ENCODE measurements at places on chromosomes 13 and 19. TPM values are rescaled to one million over a fixed set of nuclear protein-coding genes. Genes with fewer than 3 reads are reported as not detected.

The KLK2 gene
- not detected for polyA plus RNA-seq

The SYCN gene
- polyA plus RNA-seq: not detected

The PSG5 gene
- polyA plus RNA-seq: not detected

The PLK5 gene
- 0.19 TPM for polyA plus RNA-seq

The MYO1F gene
- 11.9 TPM for polyA plus RNA-seq

The RXFP2 gene
- not detected for polyA plus RNA-seq

The GAPDHS gene
- polyA plus RNA-seq: not detected

DNA sequence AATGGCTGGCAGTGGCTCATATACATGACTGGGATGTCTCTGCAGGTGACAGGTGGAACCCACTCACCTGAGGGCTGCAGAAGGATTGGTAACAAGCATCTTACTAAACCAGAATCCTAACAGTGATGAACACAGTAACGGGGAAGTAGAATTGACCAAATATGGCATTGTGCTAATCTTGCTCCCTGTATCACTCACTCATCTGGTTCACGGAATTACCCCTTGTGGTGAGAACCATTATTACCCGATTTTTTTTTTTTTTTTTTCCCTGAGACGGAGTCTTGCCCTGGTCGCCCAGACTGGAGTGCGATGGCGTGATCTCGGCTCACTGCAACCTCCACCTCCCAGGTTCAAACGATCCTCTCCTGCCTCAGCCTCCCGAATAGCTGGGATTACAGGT, 69.5 kb downstream of the PTPRS start:
- DNase-seq: peak; percentile 8

DNA sequence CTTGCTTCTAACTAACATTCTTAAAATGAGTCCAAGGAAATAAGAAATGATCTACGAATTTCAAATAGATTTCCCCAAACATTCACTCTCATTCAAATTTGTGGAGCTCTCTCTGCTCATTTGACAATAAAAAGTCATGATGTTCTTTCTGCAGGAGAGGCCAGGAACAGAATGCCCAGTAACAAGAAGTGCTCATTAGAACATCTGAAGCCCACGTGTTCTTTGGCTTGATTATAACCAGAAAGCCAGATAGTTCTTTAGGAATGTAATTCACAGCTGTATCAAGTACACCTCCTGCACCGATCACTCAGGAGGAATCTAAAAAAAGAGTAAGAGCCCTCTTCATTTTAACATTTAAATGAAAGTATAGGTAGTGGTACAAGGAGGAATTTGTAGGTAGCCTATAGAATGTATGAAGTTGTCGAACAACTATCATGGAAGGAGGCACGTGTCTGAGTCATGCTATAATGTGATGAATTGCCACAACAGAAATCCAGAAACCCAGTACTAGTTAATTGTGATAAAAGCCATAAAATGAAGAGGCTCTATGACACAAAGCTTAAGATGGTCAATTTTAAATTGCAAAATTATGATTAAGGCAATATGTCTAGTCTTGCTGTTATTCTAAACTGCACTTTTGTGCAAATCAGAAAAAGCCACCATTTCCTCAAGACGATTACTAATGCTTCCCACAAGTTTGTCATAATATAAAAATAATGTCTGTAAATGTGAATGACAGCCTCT, 12.8 kb downstream of the MEDAG start:
- no peak for DNase-seq

DNA sequence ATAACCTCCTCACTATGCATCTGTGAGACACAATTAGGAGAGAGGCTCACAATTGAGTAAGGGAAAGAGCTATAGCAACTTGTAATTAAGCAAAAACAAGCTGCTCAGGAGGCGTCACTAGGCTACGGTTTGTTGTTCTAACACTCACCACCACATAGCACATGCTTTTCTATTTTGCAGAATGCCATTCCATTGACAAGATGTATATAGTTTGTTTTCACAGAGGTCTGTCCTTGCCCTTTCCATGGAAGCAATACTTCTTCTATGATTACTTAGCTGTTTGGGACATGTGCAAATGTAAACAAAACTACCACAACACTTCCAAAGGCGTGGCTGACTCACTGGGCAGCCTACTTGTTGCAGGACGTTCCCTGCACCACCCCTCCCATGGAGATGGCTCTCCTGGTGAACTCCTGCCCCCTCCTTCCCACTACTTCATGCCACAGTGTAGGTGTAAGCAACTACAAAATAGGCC, 33.9 kb upstream of the FAM216B start:
- DNase-seq: no peak

- DNase-seq: no peak
Measured at GRCh38 chr19:39602224-39602623, at the start of gene LGALS13. LGALS13 (plus strand) TSS chr19:39602524; CDS start chr19:39602569, 45 bp downstream.

GRCh38 chr13:46640843-46641242, 87.9 kb downstream of the LRCH1 start:
- no peak for DNase-seq

GRCh38 chr13:20972731-20973130, 70.2 kb upstream of the XPO4 start:
- DNase-seq: no peak

DNA sequence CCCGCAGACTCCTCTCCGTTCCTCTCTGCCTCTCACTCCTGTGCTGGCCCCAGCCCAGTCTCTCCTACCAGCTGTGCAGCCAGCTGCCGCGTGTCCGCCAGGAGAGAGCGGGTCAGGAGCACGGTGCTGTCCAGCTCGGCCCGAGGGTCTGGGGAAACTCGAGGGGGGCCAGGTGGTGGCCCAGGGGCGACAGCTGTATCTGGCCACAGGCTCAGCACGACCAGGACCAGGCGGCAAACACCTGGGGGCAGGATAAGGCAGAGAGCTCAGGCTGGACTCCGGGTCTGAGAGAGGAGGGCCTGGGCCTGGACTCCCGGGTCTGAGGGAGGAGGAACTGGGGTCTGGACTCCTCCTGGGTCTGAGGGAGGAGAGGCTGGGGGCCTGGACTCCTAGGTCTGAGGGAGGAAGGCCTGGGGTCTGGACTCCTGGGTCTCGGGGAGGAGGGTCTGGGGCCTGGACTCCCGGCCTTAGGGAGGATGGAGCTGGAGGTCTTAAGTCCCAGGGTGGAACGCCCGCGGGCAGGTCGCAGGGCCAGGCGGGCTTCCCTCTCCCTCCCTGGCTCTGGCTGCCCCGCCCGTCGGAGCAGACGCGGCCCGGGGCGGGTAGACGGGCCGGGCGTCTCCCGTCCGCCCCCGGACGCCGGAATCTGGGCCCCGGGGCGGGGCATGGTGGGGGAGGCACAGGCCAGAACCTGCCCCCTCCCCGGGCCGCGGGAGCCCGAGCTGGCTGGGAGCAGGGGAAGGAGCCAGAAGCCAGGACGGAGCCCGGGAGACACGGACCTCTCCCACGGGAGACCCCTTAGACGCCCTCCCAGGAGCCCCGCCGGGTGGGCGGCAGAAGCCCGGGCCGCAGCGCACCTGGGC, 1.3 kb downstream of the IL11 start:
- DNase-seq: no peak

GRCh38 chr13:70408865-70409264, 300.6 kb upstream of the KLHL1 start:
- DNase-seq: no peak

DNA sequence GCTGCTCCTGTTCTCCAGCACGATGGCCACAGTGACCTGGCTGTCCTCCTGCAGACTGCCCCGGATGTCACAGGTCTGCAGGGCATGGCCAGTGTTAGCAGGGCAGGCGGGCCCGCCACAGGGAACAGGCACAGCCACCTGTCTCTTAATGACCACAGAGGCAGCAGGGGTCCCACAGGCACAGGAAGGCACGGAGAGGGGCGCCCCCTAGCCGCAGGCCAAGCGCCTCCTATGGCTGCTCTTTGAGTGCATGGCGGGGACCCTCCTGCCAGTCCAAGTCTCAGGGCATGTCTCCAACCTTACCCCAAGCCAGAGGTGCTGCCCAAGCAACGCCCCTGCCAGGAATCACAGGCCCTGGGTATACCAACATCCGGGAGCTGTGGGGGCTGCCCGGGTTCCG, 14.1 kb downstream of the IZUMO4 start:
- no peak for DNase-seq

- no peak for DNase-seq
Measured at GRCh38 chr13:99214232-99214631, 13.6 kb downstream of the UBAC2 start.

DNA sequence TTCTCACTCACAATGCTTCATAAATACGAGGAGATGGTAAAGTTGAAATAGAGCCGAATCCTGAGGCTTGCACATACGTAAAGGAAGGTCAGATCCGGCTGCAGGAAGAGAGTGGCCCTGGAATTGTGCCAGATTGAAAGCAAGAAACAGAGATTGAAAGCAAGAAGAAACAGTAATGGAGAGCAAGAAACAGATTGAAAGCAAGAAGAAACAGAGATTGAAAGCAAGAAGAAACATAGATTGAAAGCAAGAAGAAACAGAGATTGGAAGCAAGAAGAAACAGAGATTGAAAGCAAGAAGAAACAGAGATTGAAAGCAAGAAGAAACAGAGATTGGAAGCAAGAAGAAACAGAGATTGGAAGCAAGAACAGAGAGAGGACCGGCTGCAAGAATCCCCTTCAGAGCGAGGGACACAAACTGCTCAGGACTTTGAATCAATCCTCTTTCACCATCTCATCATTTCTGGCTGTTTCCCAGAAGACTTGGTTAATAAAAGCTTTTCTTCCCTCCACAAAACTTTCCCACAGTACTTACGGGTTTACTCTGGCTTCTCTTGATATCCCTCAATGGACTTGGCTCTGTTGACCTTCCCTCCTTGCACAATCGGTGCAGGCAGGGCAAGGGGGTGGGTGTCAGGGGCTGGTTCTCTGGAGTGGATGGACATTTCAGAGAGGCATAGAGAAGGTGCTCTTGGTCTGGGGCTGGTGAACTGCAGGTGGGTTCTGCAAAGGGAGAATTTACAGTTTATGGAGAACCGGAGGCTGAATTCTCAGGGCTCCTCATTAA, 25.5 kb downstream of the OR7A5 start:
- no peak for DNase-seq

GRCh38 chr13:50448535-50448998, 394.9 kb downstream of the DLEU7 start:
- no peak for DNase-seq

GRCh38 chr13:80931766-80932165, 590.8 kb upstream of the SPRY2 start:
- DNase-seq: no peak

DNA sequence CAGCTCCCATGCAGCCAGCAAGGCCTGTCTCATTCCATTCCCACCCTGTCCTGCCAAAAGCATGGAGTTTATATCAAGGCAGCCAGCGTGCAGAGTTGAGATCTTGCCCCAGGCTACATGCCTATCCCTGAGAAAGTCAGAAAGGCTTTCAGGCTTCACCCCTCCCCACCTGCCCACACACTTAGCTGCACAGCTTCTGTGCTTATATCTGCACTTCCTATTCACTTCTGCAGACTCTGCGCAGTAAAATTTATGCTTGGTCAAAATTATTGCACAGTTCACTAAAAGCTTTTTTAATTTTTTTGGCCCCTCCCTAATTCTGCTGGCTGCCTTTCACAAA, 12.5 kb upstream of the ZNF675 start:
- DNase-seq: no peak

DNA sequence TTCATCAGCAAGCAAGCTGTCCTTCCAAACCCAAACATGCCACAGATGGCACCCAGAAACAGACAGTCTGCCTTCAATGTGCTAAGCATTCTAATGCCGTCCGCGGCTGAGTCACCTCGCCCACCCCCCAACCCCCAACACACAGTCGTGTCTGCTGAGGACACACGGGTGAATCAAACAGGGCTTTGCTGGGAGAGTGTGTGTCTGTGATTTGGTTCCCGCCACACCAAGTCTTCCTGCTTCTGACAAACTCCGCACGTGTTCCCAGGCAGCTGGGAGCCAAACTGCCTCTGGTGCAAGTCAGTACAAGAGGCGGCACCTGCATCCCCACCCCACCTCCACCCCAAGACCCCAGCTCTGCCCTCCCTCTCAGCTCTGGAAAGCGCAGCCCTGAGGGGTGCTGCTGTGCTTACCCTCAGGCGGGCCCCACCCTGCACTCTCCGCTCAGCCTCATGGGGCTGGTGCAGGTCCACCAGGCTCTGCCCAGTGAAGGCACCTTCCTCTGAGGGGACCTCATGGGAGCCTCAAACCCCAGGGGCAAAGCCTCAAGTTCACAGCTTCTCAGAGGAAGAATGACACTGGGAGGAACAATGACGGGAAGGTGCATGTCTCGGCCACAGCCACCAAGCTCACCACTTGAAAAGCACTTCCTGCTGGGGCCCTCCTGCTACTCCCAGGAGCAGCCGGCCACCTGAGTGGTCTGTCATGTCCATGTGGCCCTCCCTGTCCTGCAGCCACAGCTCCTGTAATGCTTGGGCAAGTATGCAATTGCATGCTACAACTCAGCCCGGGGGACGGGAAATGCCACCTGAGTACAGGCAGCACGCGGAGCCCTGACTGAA, 15.0 kb upstream of the SLC35E1 start:
- DNase-seq: peak; percentile 75

DNA sequence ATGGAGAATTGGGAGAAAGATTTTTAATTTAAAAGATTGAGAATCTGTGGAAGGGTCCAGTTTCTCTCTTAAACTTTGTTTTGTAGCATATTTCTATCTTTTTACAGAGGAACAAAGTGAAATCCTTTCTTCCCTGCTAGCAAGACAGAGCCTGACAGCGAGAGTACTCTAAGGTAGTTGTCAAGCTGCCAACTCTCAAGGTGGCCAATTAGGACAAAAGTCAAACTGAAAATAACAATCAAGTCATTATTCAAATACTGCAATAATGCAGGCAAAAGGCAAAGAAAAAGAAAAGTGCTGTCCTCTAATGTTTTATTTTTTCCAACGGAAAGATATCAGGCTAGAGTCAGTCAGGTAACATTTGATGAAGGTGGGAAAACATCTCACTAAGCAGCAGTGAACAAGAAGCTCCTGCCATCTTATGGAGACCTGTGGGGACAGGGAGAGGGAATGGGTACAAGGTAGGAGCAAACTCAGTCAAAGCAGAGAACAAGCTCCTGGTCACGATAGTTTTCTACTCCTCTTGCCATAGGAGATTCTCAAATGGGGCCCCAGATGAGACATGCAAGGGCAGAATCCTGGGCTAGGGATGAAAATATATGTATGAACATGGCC, 801.9 kb upstream of the SLITRK1 start:
- DNase-seq: no peak

DNA sequence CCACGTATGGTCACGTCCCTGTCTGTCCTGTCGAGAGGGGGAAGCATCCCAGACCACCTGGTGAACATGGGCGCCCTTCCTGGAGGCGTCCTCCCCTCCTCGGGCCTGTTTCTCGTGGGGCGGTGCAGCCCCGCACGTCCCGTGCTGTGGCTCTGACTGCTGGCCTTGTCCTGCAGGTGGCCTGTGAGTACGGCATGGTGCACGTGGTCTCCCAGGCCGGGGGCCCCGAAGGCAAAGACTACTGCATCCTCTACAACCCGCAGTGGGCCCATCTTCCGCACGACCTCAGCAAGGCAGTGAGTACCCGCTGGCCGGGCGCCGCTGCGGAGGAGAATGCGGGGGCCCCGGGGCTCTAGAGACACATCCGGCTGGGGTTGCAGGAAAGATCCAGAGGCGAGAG, 5.9 kb downstream of the SPPL2B start:
- no peak for DNase-seq
